ENCODE measurements at places on chromosomes 3 and 15.

- no peak for DNase-seq
Observed at GRCh38 chr3:115351193-115351592, 204.1 kb upstream of the ZBTB20 start.

GRCh38 chr3:182315313-182315712 lies 478.0 kb upstream of the ATP11B start:
- DNase-seq, result no peak

- no peak for DNase-seq
Observed at GRCh38 chr3:108469126-108469525, 41.3 kb downstream of the MYH15 start.

DNA sequence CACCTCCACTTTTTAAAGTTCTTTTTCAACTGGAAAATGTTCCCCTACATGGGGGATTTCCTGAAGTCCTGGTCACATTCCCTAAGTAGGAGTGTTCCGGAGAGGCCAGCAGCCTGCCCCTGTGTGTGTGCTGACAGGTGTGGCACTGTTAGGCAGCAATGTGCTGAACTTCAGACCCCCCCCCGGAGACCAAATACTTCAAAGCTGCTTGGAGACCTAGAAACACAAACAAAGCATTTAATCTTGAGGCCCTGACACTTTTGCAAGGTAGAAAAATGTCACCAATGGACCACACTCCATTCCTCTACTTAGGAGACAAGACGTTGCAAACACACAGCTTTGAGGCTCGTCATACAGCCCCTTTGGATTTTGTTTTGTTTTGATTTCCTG lies 259.6 kb upstream of the CTNNB1 start:
- DNase-seq, result no peak

GRCh38 chr15:74525309-74525708 lies 15.7 kb upstream of the ARID3B start:
- no peak for DNase-seq

GRCh38 chr3:42387802-42388651 lies 22.4 kb downstream of the LYZL4 start:
- DNase-seq, result no peak

GRCh38 chr3:195394024-195394423 lies 48.8 kb downstream of the ACAP2 start:
- no peak for DNase-seq

GRCh38 chr3:112253301-112253971 lies 40.6 kb downstream of the SLC9C1 start:
- no peak for DNase-seq

DNA sequence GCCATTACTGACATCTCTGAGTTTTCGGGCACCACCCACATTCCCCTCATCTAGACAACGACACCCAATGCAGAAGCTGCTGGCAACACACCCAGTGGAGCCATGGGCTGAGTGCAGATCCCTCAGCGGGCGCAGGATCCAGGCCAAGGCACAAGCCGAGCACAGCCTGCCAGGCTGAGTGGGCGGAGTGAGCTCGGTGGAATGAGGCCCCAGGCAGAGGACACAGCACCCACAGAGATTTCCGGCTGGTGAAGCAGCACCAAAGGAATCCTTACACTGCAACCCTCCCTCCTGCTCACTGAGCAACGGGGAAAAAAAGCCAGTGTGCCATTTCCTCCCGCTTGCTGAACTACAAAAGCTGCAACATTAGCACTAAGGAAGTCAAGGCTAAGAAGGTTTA lies 34.3 kb downstream of the ZMAT3 start:
- DNase-seq, result peak; percentile 50

DNA sequence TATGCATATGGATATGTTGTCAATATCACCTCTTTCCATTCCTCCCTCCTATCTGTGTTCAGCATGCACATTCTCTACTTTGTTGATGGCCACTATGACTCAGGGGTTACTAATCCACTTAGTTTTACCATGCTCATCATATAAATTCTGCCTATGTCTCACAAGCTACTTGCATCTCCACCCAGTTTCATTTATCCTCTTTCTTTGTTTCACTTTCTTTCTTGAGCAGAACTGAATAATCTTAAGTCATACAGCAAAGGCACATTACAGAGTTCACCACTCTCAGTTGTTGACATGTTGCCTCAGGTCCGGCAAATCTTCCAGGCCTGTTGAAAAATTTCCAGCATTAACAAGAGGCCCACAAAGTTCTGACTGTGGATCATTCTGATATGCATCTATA lies 71.5 kb downstream of the SSR3 start:
- peak; percentile 84 for DNase-seq

- DNase-seq, result peak; percentile 55
Observed at GRCh38 chr3:154766765-154767503, 313.2 kb upstream of the MME start.

DNA sequence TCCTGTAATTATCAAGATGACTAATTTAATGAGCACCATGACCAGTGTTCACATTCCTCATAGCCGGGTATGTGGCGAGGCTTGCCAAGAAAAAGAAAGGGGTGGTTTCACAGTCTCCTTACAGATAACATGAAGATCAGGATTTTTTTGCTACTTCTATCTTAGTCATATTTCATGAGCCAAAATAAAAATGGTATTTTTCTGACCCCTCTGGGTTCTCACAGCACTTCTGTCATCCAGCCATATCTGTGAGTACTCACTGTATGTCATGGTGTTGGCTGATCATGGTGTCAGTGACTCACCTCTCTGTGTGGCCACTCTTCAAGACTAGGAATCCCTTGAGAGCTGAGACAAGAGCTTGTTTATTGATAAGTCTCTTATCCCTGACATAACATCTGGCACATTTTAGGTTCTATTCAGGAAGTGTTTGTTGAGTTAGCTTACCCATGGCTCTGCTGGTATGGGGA lies 130.5 kb upstream of the LMCD1 start:
- no peak for DNase-seq

DNA sequence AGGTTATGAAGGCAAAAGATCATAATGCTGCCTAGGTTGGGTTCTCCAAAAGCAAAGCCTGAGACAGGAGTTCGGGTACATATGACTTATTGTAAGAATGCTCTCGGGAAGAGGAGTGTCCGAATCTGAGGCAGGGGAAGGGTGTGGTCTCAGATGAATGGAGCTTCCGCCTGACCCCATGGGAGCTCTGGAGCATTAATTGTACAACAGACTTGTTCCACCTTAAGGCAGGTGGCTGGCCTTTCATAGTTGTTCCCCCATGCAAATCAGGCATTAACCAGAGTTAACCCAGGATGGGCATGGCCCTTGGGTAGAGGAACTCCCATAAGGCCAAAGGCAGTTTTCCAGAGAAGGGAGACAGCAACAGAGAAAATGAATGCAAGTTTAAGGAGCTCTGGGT lies 170.6 kb downstream of the MYRIP start:
- no peak for DNase-seq

Data from MV-4-11 (cell line).